ENCODE measurements at places on chromosomes 16 and 17.

- DNase-seq = no peak
These were observed 291.1 kb downstream of the FOXL1 start for GRCh38 chr16:86869288-86870022.

DNA sequence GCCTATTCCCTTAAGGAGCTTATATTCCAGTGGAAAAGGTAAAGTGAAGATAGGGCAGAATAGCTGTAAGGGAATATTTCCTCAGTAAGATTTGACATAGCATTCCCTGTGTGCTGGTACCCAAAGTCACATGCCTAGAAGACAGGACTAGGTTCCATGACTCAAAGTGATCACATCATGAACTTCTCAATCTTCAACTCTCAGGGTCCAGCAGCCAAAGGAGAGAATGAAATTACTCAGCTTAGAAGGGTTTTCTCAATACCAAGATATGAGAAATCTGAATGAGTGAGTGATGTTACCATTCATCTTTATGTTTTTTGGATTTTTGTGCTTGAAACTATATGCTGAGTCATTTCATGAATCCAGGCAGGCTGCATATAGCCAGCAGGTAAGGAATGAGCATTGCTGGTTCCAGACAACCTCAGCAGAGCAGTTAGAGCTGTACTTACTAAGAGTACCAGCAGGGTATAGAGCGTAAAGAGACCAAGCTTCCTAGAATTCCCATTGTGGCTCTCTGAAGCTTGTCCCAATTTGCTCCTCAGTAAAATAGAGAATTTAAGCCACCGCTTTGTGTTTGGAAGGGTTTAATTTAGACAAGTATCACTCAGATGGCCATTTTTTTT lies 91.1 kb downstream of the ANKFN1 start:
- no peak for DNase-seq

- no peak for DNase-seq
These were observed 42.9 kb upstream of the CDRT4 start for GRCh38 chr17:15510361-15510760.

DNA sequence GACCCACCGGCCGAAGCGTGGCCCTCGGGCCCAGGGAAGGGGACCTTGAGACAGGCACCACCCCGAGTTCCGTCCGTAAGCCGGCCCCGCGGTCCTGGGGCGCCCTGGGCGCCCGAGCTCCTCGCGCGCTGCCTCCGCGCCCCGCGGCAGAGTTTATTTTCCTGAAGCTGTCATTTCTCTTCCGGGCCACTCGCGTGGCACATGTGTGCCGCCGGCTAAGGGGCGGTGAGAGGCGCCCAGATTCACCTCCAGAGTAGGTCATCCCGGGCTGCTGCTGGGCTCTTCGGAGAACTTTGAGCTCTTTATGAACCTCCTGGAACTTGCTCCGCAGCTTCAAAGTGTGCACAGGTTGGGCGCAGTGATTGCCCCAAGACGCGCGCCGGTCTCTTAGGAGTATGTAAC lies 489 bp downstream of the ZC3H18 start:
- DNase-seq = no peak

GRCh38 chr17:9140550-9141424 lies 119.5 kb downstream of the NTN1 start:
- DNase-seq = no peak

- DNase-seq = no peak
These were observed 47.4 kb upstream of the ZFHX3 start for GRCh38 chr16:73095142-73095820.
